ENCODE measurements at places on chromosomes 16 and 17.
A peak's percentile ranks its signal among the peaks of the same experiment; 100 is the strongest.

- no peak for DNase-seq
Observed at GRCh38 chr17:49995055-49995738, at the start of gene DLX3. TSS of gene DLX3 (minus strand) at chr17:49995224. CDS start at chr17:49994998, 226 bp downstream.

GRCh38 chr16:85750827-85751697, at the start of gene C16orf74:
TSS of gene C16orf74 (minus strand) at chr16:85751096. CDS start at chr16:85735217, 15,879 bp downstream.
- DNase-seq = no peak

- DNase-seq = no peak
Observed at GRCh38 chr17:54405826-54406225, 494.8 kb upstream of the TOM1L1 start.

DNA sequence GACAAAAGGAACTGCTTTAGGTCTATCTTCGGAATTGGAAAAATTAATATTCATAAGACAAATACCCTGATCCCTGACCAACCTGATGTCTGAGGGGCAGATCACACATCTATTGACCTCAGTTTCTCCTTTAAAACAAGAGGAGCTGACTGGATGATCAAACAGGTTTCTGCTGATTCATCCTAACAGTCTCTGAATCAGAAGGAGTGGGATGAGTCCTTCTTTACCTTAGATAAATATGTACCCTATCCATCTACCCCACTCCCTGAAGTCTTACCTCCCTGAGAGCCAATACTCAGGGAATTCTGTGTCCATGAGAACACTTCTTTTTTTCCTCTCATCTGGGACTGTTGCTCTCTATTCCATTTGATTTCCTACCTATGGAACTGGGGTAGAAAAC, 80.3 kb upstream of the CRHR1 start:
- no peak for DNase-seq

- DNase-seq = no peak
Observed at GRCh38 chr17:68613739-68614298, 12.7 kb upstream of the FAM20A start.

DNA sequence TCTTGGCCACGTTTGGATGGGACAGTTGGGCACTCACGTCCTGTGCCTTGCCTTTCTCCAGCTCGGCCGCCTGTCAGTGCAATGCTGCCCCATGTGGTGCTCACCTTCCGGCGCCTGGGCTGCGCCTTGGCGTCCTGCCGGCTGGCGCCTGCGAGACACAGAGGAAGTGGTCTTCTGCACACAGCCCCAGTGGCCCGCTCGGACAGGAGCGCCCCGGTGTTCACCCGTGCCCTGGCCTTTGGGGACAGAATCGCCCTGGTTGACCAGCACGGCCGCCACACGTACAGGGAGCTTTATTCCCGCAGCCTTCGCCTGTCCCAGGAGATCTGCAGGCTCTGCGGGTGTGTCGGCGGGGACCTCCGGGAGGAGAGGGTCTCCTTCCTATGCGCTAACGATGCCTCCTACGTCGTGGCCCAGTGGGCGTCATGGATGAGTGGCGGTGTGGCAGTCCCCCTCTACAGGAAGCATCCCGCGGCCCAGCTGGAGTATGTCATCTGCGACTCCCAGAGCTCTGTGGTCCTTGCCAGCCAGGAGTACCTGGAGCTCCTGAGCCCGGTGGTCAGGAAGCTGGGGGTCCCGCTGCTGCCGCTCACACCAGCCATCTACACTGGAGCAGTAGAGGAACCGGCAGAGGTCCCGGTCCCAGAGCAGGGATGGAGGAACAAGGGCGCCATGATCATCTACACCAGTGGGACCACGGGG, 7.1 kb downstream of the ACSF3 start:
- DNase-seq = no peak

GRCh38 chr17:81394921-81395599, at the start of gene BAHCC1:
TSS of gene BAHCC1 (plus strand) at chr17:81395457. CDS start at chr17:81399740, 4,283 bp downstream.
- peak; percentile 99 for DNase-seq

- DNase-seq = no peak
Observed at GRCh38 chr16:56277075-56277474, 85.8 kb downstream of the GNAO1 start.

DNA sequence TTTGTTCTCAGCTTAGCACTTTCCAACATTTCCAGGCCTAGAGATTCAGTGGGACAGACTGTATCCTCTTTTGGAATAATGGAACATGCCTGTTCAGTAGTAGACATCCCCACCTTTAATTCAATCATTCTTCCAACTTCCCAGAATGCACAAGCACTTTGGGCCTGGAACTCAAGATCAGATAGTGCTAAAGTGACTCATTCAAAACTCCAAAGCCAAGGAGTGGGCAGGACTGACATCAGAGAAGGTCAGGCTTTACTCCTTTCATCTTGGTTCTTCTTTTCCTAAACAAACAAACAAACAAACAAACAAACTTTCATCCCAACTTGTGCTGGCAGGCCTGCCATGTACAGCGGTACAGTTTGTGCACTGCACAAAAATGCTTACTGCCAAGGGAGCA, 172.0 kb downstream of the AXIN2 start:
- DNase-seq = no peak

GRCh38 chr17:39621523-39622379, 5.0 kb upstream of the PPP1R1B start:
- DNase-seq = peak; percentile 84

- DNase-seq = no peak
Observed at GRCh38 chr17:1271030-1271423, 783 bp downstream of the BHLHA9 start.

DNA sequence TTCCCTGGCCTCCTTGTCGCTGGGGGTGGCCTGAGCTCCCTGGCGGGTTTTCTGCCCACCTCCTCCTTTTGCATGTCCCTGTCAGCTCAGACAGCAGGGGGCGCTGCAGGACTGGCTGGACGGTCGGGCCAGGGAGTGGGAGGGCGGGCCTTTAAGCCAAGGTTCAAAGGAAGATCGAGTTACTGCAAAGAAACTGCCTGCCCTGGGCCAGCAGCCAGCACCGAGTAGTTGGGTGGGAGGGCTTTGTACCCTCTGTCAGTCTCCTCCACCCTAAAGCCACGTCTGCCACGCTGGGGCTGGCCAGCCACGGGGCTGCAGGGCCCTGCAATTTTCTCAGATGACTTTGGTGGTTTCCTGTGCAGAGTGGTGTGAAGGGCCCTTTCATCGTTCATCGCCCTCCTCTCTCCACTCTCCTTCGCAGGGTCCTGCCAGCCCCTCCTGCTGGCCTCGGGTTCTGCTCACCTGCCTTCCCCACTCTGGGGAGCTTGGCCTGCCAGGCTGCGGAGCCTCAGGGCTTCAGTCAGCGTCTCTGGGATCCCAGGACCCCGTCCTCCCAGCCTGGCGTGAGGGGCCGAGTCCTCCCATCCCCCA, 12.3 kb downstream of the GPR142 start:
- peak; percentile 89 for DNase-seq

- DNase-seq = no peak
Observed at GRCh38 chr17:78576389-78577112, 645 bp downstream of the DNAH17 start.

GRCh38 chr17:72165192-72165866, 44.5 kb downstream of the SOX9 start:
- no peak for DNase-seq

GRCh38 chr17:81245665-81246342, 6.7 kb downstream of the NDUFAF8 start:
- DNase-seq = no peak

DNA sequence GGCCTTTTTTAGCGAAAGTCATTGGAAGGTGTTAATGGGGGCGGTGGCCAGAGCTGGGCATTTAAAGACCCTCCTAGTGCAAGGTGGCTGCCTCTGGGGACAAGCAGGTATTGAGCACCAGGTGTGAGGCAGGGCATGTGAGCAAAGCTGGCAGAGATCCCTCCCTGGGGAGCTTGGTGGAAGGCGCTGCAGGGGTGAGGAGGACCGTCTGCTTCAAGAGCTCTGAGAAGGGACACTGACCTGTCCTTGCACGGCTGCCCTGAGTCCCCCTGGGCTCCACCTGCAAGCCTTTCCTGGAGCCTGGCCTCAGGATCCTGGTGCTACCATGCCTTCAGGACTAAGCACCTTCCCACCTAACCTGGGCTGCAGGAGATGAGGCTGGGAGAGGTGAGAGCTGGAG, 127.0 kb upstream of the CIBAR2 start:
- no peak for DNase-seq

Data from hindlimb muscle (tissue), 1 donor.